Retinal pigment epithelial cell (primary cell): ENCODE measurements at places on chromosomes 2 and 18.

DNA sequence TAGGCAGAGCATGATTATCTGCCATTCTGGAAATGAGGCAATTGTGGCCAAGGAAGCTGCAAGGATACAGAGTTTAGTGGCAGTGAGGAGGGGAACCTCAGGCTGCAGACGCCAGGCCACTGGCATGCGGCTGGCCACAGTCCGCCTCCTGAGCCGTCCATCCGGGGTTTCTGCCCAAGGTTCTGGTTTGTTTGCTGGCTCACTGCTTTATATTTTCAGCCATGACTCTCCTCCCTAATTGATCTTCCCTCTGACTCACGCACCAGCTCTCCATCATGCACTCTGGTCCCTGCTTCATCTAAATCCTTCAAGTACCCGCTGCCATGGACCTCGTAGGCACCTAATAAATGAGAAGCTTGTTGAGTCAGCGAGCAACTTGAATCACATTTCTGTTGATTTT, 107.8 kb upstream of the REV1 start:
- no peak for DNase-seq

DNA sequence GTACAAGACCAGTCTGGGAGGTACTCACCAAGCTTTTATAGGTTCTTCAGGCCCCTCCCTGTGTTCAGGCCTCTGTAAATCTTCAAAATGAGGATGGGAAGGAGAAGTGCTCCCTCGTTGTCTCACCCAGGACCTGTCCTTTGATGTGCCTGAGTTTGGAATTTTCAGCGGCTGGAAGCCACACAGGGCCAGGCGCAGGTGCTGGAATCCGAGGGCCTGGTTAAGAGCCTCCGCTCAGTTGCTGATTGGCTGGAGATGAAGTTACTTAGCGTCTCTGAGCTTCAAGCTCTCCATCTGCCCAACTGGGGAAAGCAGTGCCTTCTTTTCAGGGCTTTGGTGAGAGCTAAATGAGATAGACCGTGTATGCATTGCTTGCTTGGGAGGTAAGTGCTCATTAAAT, 30.0 kb downstream of the HJURP start:
- no peak for DNase-seq

DNA sequence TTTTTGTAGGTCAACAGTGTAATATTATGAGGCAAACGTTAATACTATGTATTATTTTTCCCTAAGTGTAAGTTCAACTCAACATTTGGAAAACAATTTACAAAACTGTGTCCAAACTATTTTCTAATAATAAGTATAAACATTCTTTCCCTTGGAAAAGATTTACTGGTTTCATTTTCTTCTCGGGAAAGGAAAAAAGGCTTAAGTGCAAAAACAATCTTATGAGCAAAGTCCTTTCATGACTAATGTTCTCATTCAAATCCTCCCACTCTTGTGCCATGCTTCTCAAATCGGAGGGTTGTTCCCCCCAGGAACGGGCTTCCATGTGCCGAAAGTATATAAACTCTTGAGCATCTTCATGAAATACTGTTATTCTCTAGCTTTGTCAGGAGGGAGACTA, 19.8 kb upstream of the L3MBTL4 start:
- no peak for DNase-seq

DNA sequence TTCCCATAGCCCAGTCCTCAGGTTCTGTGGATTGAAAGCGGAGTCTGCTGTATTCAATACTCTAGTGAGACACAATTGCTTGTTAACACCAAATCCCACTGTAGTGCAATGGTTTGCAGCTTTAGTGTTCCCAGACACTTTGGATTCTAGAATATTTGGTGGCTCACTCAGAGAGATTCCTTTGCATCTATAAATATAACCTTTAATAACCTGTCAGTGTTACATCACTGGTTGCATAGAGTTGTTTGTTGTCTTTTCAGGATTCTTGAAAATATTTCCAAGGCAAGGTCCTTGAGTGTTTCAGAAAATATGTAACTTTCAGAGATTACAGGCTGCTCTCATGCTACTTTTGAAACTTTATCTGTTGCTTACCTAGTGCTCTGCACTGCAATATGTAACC, 157.5 kb downstream of the ZEB2 start:
- DNase-seq = no peak

- no peak for DNase-seq
These were observed at the start of gene RAB17 for GRCh38 chr2:237590272-237591140. Gene RAB17, minus strand, starts transcription at chr2:237590734. Its CDS starts 4,580 bp downstream, at chr2:237586154.

- DNase-seq = no peak
These were observed 18.6 kb upstream of the PDE1A start for GRCh38 chr2:182445391-182445965.

DNA sequence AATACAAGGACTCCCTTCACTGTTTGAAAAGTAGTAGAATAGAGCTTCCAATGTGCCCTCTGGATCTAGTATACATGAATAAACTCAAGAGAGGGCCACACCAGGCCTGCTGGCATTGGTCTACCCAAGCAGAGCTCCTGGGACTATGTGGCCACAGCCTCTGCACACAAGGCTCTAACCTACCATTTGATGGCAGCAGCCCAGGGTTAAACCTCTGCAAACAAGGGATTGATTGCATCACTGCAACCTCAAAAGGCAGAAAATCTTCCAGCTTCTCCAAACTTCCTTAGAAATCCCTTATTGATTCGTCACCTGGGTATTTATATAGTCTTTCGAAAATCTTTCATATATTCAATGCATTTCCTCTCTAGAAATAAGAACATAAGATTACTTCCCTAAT, 147.6 kb upstream of the SETBP1 start:
- DNase-seq = no peak

- no peak for DNase-seq
These were observed 111.7 kb upstream of the CSRNP3 start for GRCh38 chr2:165357758-165358157.

DNA sequence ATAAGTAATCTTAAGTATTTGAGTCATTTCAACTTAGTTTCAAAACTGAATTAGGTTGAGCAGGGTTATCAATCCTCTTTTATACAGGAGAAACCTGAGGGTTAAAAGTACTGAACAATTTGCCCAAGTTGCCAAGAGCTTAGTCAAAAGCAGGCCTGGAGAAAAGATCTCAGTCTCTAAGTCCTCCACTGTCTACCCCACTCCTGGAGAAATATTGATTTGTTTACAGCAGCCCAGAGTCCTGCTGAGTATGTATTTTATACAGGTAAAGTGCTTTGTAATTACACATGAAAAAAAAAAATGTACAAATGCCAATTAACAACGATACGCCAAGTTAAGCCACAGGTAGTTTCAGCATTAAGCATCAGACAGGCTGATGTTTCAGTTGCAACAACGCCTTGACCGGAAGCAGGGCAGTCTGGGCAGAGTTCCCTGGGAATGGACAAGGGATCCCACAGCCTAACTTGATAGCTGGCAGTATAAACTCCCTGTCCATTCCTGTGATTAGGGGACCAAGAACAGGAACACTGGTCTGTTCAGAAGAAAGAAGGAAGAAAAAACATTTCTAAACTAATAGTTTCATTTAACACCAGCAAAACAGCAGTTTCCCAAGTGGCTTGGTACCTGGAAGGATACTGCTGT, 132.9 kb downstream of the MYO5B start:
- no peak for DNase-seq

DNA sequence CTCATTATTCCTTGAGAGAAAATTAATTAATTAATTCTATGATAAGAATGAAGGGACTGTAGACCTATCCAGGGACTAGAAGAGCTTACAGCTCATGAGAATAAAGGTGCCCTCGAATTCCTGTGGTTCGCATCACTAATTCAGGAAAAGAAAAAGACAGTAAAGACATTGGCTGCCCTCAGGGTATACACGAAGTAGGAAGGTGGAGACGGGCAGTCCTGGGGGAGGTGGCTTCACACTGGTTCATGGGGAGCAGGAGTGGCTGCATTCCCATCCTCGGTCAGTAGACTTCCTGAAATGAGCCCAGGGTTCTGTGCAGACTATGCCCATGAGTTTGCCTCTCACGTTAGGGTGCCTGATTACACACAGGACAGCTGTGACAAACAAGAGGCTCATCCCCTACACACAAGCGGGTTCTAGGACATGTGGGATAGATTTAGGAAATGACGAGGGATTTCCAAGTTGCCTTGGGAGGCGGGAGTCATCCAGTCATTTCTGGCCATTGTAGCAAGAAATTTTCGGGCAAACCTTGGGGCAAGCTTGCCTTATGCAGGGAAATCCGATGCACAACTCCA, 282.2 kb downstream of the CYP26B1 start:
- DNase-seq = no peak

DNA sequence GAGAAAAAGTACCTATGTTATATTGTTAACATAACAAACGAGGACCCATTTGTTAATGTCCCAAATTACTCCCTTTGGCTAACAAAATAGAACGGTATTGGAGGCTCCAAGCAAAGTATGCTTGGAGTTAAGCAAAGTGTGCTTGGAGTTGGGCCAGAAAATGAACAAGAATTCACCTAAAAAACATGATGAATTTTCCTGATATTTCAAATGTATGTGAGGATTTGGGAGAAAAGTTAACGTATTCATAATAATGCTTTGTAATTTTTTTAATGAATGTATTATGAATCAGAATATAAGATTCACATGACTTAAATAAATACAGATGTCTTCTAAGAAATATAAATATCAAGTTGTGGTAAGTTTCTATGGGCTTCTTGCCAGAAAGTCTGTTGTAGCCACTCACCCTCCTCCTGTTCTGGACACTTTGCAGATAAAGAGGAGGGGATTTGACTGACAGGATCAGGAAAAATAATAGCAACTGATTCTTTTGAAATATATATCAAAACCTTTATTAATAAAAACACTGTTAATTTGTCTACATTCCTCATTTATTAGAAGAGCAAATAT, 423.7 kb upstream of the MMADHC start:
- DNase-seq = no peak

GRCh38 chr2:127420039-127420864, 2.0 kb downstream of the PROC start:
- no peak for DNase-seq

DNA sequence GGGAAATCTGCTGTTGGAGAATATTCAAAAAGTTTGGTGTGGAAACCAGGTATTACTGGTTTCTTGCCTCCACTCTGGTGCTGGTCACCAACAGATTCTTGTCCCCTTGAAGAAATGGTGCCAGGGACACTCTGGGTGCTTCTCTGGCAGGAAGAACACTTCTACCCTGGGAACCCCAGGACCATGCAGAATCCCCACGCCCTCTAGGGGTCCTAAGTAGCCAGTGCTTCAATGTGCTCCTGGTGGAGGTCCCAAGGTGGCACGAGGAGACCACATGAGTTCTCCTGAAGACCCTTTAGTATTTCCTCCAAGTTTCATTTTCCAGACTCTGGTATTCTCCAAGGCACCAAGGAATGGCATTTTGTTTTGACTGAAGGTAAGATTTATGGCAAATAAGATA, 380.6 kb downstream of the TSN start:
- DNase-seq = no peak

DNA sequence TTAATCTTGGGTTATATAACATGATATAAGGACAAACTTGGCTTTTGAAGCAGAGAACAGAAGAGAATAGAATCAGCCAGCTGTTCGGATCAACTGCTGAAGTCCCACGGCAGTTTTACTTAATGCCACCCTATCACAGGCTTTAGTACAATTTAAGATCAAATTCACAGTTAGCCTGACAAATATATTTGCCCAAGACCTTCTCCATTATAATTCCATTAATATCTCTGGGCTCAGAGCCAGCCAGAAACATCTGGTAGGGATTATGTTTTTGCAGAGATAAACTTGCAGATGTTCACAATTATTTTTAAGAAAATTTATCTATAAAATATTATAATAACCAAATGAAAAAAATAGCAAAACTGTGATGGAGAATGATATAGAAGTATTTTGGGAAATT, 381.4 kb downstream of the RAD51AP2 start:
- DNase-seq = no peak

DNA sequence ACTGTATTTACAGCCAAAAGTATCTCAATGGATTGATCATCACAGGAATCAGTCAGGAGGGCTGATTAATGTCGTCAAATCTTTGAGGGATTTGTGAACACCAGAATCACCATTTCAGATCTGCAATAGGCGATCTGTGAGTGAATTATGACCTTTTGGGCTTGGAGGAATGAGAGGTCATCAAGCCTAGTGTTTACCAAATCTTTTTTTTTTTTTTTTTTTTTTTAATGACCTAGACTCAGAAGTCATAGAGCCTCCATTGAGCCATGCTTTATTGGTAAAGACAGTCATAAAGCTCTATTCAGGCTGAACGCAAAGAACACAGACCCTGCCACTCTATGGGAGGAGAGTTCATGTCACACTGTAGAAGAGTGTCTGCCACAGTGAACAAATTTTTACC, 97.7 kb downstream of the SOCS6 start:
- no peak for DNase-seq

DNA sequence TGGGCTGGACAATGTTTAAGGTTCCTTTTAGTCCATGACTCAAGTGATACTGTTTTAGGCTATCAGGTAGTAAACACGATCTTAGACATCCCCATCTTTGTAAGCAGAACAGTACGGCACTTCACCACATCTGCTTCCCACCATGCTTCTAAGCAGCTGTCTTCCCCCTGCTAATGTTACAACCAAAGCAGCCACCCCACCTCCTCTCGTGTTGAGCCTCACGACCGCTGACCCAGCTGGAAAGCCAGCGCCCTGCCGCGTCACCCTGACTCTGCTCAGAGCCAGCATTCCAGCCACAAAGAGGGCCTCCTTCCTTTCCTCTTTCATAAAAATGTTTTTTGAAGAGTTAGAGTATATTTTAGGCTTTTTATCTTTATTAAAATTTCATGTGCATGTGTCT, 9.4 kb downstream of the MTERF4 start:
- DNase-seq = no peak

GRCh38 chr2:15605721-15606120, 14.1 kb downstream of the DDX1 start:
- no peak for DNase-seq

GRCh38 chr2:39174022-39174421, 53.2 kb upstream of the SOS1 start:
- no peak for DNase-seq

GRCh38 chr18:35703043-35703688, 121.6 kb downstream of the GALNT1 start:
- DNase-seq = no peak

DNA sequence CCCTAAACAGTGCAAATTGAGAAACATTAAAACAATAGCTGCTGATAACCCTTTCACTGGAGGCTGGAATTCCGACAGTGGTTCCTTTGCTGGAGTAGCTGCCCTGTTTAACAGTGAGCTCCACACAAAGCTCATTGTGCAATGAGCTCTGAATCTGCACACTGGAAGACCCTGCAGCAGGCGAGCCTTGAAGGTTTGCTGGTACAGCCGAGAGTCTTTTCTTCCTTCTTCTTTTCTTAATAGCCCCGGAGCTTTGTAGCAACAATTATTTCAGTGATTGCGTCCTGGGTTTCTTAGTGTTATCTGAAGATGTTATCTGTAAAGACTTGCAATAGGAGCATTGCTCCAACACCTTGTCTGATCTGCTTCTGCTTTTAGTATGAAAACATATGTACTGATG, 50.8 kb upstream of the CXCR4 start:
- no peak for DNase-seq
